ENCODE measurements at places on chromosomes 1 and 21. TPM values are rescaled to one million over a fixed set of nuclear protein-coding genes. Genes with fewer than 3 reads are reported as not detected.

The TMED5 gene
- total RNA-seq = 99.0 TPM

The KCNN3 gene
- not detected for total RNA-seq

The S100A7 gene
- not detected for total RNA-seq

The AMIGO1 gene
- total RNA-seq = 1.00 TPM

The SPRTN gene
- 15.2 TPM for total RNA-seq

The IL10RB gene
- 10.7 TPM for total RNA-seq

The TIAM1 gene
- total RNA-seq = 0.24 TPM

The CELF3 gene
- not detected for total RNA-seq

The IL19 gene
- not detected for total RNA-seq

The HRNR gene
- not detected for total RNA-seq

The BARHL2 gene
- not detected for total RNA-seq

The NFASC gene
- not detected for total RNA-seq

The CDCA8 gene
- 48.7 TPM for total RNA-seq

The VANGL1 gene
- total RNA-seq = 9.4 TPM

The PGBD5 gene
- total RNA-seq = 0.13 TPM

The GPATCH2 gene
- total RNA-seq = 15.7 TPM

The RIPPLY3 gene
- total RNA-seq = 0.09 TPM

The FOXD3 gene
- total RNA-seq = not detected

The GNG4 gene
- 27.1 TPM for total RNA-seq

The WNT9A gene
- 0.04 TPM for total RNA-seq

The LDLRAD1 gene
- total RNA-seq = 1.2 TPM

The OR2T2 gene
- not detected for total RNA-seq

The CHRM3 gene
- total RNA-seq = not detected

The CAPN8 gene
- total RNA-seq = 0.20 TPM

The HCN3 gene
- 1.3 TPM for total RNA-seq

The IFI44 gene
- not detected for total RNA-seq

The SLC2A5 gene
- total RNA-seq = 0.04 TPM

The COL16A1 gene
- 2.0 TPM for total RNA-seq

The TBX19 gene
- 0.31 TPM for total RNA-seq

The IGSF21 gene
- total RNA-seq = not detected

The SLAMF9 gene
- total RNA-seq = not detected

The CDC42BPA gene
- 15.4 TPM for total RNA-seq

The ZFP69B gene
- 7.7 TPM for total RNA-seq

The C1orf53 gene
- total RNA-seq = 8.5 TPM

The BGLAP gene
- 0.62 TPM for total RNA-seq

The PFKL gene
- 87.6 TPM for total RNA-seq

The RNU1-3 gene
- total RNA-seq = 11,018 TPM

The KLF18 gene
- total RNA-seq = not detected

The KCNJ6 gene
- total RNA-seq = not detected

The CYP4A11 gene
- not detected for total RNA-seq

The CYP4A22 gene
- not detected for total RNA-seq

The MYOC gene
- total RNA-seq = not detected

The SDCCAG8 gene
- 9.5 TPM for total RNA-seq

The DIO1 gene
- total RNA-seq = 31.1 TPM

The HAO2 gene
- not detected for total RNA-seq

The ARL8A gene
- total RNA-seq = 2.2 TPM

Measured in HepG2 (cell line).